ENCODE measurements at places on chromosomes 16 and 17.

DNA sequence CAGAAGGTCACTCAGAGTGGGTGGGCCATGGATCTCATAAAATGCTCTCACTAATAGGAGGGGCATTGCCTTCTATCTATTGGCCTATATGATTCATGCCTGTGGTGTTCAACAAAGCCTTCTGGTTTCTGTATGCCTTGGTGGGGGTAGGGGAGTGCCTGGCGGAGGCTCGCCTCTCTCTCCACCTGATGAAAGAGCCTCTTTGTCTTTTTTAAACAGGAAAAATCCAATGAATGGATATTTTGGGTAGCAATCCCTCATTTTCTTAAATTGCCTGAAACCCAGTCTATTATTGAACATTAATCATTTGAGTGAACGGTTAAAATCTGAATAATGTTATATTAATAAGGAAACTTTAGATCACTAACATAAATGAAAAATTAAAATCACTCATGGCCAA, 90.6 kb downstream of the TOX3 start:
- DNase-seq, result no peak

DNA sequence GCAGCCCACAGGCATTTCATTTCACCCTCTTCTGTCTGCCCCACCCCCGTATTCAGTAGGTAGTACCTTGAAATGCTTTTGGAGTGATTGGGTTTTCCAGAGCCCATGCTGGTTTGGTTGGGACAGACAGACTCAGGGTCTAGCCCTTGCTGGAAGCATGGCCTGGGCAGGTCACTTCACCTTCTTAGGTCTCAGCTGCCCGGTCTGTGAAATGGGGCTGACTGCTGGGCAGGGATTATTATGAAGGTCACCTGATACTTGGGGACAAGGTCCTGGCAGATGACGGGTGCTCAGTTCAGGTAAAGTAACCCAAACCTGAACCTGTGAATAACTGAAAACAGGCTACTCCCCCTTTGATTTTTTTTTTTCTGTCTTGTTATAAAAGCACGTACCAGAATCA, 116.0 kb downstream of the CLEC16A start:
- DNase-seq, result no peak

DNA sequence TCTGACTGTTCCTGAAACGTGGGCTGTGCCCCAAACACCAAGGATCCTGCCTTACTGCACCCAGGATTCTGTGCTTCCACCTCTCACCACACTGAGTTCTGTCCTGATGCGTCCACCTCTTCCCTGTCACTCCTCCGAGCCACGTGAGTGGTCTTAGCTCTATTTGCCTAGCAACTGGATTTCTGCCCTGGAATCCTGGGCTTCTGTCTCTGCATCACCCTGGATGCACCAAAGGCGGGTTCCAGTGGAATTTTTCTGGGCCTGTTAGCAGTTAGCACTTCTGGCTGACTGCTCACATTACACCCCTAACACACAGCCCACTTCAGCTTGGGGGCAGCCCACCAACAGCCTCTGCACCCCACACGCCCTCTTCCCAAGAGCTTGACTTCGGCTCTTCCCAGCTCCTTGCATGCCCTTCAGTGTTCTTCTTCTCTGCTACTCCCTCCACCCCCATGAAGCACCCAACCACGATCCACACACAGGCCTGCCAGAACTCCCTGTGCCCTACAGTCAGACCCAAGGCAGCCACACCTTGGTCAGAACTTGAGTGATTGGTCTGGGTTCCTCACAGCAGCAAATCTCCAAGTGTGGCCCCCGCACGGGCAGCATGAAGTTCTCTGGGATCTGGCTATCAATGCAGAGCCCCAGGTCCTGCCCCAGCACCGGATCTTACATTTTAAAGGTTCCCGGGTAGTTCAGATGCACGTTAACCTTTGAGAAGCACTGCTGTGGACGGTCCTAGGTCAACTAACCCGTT, 129.8 kb upstream of the RCVRN start:
- no peak for DNase-seq

GRCh38 chr17:77385750-77386501, 245.2 kb downstream of the SEC14L1 start:
- no peak for DNase-seq

DNA sequence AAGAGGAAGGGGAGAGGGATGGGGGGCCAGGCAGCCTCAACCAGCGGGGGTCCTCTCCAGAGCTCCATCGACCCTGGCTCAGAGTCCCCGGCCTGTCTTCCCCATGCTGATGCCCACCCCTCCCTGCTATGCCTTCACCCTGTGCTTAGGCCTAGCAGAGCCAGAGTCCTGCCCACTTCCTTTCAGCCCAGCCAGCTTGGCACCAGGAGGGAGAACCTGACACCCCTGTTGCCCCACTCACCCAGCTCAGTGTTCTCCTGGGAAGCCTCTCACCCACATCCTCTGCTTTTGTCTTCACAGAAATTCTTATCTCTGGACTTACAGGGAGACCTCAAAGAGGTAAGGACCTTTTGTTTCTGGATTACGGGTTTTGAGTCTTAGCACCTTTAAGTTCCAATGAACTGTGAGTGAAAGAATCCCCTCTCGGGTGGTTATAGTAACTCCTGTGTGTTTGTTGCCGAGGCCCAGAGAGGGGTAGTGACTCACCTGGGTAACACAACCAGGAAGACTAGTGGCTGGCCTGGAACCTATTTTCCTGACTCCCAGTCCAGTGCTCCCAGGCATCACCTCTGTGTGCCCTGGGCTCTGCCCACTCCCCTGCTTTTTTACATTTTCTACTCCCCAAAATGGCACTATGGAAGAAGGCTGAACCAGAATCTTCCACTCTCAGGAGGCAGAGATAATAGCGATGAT, 53.3 kb downstream of the CES1 start:
- no peak for DNase-seq

- DNase-seq, result no peak
Measured at GRCh38 chr17:81057079-81057730, 22.3 kb downstream of the BAIAP2 start.

GRCh38 chr16:31301708-31302400, 42.1 kb downstream of the ITGAM start:
- no peak for DNase-seq

DNA sequence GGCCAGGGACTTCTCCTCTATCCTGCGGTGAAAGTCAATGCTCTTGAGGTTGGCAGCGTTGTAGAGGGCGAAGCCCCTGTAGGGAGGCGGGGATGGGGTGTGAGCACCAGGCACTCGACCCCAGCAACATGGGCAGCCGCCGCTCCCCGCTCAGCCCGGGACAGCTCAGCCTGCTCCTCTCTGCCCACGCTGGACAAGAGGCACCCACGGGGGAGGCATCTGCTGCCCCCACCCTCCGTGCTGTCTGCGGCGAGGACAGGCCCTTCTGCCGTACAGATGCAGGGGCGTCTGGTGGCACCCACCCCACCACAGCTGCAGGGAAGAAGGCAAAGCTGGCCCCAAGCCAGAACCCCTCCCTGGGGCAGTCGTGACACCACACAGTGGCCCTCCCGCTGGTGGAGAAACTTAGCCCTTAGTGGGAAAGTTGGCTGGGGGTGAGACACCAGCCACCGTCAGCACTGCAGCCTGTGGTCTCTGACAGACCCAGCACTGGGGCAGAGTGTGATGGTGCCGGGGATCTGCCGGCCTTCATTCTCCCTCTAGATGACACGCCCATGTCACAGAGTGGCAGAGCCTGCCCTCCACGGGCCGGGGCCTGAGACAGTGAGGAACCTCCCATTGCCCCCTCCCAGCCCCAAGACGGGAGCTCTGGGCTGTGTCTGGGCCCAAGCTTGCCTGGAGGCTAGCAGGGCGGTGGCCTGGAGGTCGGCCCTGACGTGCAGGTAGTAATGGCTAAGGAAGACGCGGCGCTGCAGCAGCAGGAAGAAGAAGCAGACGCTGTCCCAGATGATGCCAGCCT, 19.5 kb downstream of the CTU2 start:
- DNase-seq, result no peak

GRCh38 chr17:55794725-55795482, 44.1 kb downstream of the PCTP start:
- DNase-seq, result no peak

GRCh38 chr17:7685533-7686221, 1.6 kb downstream of the TP53 start:
- peak; percentile 86 for DNase-seq

Measured in stimulated activated CD8-positive, alpha-beta memory T cell treated with anti-CD3 and anti-CD28 coated beads, Interleukin-2, amount 100 ng/mL, for 48 hours (primary cell).